Fibroblast of skin of scalp (primary cell): ENCODE measurements at places on chromosomes 4 and X.

GRCh38 chr4:147370881-147371280 lies 110.0 kb upstream of the EDNRA start:
- DNase-seq: no peak

DNA sequence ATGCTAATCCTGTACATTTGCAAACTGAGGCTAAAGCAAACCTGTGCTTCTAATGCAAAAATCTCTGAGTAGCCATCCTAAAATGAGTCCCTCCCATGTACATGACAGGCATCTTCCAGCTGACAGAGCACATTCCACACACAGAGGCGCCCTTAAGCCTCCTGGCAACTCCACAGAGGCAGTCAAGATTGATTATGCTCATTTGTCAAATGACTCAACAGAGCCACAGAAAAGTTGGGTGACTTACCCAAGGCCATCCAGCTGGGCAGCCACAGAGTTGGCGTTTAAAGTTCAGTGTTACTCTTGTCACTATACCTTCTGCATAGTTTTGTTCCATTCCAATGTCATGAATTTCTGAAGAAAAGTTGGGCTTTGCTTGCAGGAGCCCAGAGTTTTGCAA lies 394.6 kb upstream of the FGF13 start:
- DNase-seq: peak; percentile 68

GRCh38 chr4:186079694-186080093 lies 10.7 kb downstream of the TLR3 start:
- DNase-seq: no peak

DNA sequence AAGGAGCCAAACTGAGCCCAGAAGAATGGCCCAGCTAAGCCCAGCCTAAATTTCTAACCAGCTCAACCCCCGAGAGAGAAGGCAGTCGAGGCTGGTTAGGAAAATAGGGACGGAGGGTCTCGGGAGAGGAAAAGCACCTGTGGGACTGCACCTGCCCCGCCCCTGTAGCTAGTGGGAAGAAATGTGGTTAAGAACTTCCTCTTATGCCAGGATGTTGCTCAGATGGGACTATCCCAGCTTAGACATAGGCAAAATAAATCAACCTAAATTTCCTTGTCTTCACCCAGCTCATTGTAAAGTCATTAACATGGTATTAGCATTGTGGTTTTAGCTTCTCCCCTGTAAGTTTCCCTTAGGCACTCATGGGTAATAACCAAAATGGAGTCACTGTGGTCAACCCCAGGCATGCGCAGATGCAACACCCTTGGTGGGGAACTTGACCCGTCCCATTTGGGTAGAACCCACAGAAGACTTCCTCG lies 86.8 kb downstream of the ZNF718 start:
- DNase-seq: no peak

DNA sequence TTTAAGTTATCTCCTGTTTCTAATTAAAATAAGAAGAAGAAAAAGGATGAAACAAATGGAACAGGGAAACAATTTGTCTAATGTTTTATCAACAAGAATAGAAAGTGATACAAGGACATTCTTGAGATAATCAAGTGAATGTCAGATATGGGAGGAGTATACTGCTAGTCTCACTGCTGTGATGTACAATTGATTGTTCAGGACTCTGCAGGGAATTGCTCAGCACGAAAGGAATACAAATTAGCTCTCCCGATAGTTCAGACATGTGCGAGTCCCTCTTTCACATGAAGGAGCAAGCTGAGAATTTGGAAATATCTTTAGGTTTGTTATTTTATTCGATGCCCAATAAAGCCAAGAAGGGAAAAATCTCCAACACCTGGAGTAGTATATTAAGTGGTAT lies 57.3 kb upstream of the FSTL5 start:
- no peak for DNase-seq

- peak; percentile 66 for DNase-seq
Measured at GRCh38 chr4:182555997-182556418, 312.8 kb downstream of the TENM3 start.

- peak; percentile 54 for DNase-seq
Measured at GRCh38 chr4:185566972-185567371, 31.7 kb upstream of the PDLIM3 start.
